ENCODE measurements at places on chromosomes 12 and 14. TPM values are rescaled to one million over a fixed set of nuclear protein-coding genes. Genes with fewer than 3 reads are reported as not detected.

MAP4K5 gene
- 48.7 TPM for total RNA-seq

CLEC12A gene
- not detected for total RNA-seq

PIANP gene
- total RNA-seq = not detected

PLEKHG7 gene
- not detected for total RNA-seq

C3AR1 gene
- total RNA-seq = not detected

TSPAN19 gene
- total RNA-seq = not detected

PRH2 gene
- 1.2 TPM for total RNA-seq

ST8SIA1 gene
- total RNA-seq = not detected

PRPF40B gene
- total RNA-seq = 14.5 TPM

KRT73 gene
- not detected for total RNA-seq

SMCO3 gene
- 29.1 TPM for total RNA-seq

KCNA1 gene
- not detected for total RNA-seq

CLEC1B gene
- 0.33 TPM for total RNA-seq

CLMN gene
- 59.4 TPM for total RNA-seq

NDUFA12 gene
- total RNA-seq = 60.1 TPM

RNASE3 gene
- total RNA-seq = not detected

KLRC4 gene
- 1.2 TPM for total RNA-seq

A2ML1 gene
- 399 TPM for total RNA-seq

MYH7 gene
- not detected for total RNA-seq

AMN1 gene
- 6.8 TPM for total RNA-seq

AQP2 gene
- total RNA-seq = not detected

GSG1 gene
- total RNA-seq = 0.76 TPM

NRXN3 gene
- 27.2 TPM for total RNA-seq

ACOT4 gene
- 3.9 TPM for total RNA-seq

PTPRQ gene
- under 0.01 TPM for total RNA-seq

WNK1 gene
- total RNA-seq = 69.2 TPM

AICDA gene
- total RNA-seq = not detected

NKX2-1 gene
- not detected for total RNA-seq

KRT83 gene
- total RNA-seq = not detected

SIX4 gene
- total RNA-seq = 2.7 TPM

KRT3 gene
- not detected for total RNA-seq

TAS2R19 gene
- total RNA-seq = 6.2 TPM

ADAM21 gene
- 0.43 TPM for total RNA-seq

IQSEC3 gene
- total RNA-seq = not detected

Data from placental epithelial cell (primary cell).